ENCODE measurements at places on chromosomes 1 and 21. TPM values are rescaled to one million over a fixed set of nuclear protein-coding genes. Genes with fewer than 3 reads are reported as not detected.

Gene OR2L3
- not detected for polyA plus RNA-seq

Gene KAZN
- polyA plus RNA-seq = 7.2 TPM

Gene STIL
- 0.53 TPM for polyA plus RNA-seq

Gene CNTN2
- polyA plus RNA-seq = 0.67 TPM

Gene NOS1AP
- 0.92 TPM for polyA plus RNA-seq

Gene FAM131C
- polyA plus RNA-seq = 0.30 TPM

Gene OLFML3
- polyA plus RNA-seq = 144 TPM

Gene TCHHL1
- polyA plus RNA-seq = not detected

Gene KIF21B
- 1.0 TPM for polyA plus RNA-seq

Gene OR2T2
- not detected for polyA plus RNA-seq

DNA sequence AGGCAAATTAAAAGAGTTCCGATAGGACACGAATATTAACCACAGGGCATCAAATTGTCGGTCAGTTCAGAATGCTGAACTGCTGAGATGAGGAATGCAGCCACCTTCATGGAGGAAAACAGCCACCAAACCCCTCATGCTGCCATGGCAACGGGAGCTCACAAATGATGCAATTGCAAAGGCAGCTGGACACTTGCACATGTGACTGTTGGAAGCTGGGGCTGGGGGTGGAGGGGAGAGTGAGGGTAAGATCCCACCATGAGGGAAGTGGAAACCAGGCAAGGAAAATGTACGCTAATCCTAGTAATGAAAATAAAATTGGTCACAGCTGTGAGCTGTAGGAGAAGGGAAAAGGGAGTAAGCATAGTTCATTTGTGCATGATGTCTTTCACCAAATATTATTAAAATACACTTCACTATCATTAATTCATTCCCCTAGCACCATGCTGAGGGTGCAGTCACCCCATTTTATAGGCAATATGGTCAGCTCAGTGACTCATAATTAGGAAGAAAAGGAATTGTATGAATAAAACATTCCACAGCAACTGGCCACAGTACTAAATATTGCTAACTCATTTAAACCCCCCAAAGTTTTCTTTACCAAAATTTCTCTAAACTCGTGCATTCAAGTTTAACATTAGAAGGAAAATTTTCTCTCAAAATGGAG, 15.3 kb downstream of the BECN2 start:
- DNase-seq = no peak

DNA sequence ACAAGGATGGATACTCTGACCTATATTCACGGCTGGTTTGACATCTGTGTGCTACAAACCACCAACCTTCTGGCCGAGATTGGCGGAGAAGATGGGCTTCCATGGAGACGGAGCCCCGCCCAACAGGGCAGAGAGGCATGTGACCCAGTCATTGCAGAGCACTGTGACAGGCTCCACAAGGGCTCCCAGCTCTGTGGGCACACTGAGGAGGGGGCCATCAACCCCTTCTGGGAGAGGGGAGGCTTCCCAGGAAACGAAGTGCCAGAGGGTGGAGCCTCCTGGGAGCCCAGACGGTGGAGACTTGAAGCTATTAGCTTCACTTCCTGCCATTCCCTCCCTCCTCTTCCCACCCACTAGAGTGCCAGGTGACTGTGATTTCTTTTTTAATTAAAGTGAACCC, 71.6 kb upstream of the IFFO2 start:
- DNase-seq = no peak

- DNase-seq = no peak
Measured at GRCh38 chr1:244074559-244075171, 23.6 kb downstream of the ZBTB18 start.

- DNase-seq = no peak
Measured at GRCh38 chr1:68307378-68307787, 75.1 kb upstream of the WLS start.

DNA sequence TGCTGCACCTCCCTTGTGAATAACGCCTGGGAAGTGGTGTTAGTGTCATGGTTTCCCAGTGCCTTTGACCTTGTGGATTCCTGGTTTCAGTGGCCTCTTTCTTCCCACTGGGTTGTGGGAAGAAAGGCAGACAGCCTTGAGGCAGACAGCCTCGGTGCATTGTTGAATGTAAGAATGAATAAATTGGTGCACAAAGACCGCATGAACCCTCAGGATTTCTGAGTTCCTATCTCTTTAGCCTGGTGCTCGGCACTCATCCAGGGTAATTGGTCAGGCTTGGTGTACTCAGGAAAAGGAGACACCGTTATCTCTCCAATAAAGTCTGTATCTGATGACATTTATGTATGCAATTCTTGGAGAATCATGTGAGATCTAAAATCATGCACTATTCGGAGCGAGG, 5.1 kb downstream of the ZNF362 start:
- no peak for DNase-seq

GRCh38 chr1:29876441-29876840, 640.1 kb downstream of the PTPRU start:
- DNase-seq = no peak

- DNase-seq = no peak
Measured at GRCh38 chr1:105005594-105006195, 1256.0 kb downstream of the AMY1C start.

DNA sequence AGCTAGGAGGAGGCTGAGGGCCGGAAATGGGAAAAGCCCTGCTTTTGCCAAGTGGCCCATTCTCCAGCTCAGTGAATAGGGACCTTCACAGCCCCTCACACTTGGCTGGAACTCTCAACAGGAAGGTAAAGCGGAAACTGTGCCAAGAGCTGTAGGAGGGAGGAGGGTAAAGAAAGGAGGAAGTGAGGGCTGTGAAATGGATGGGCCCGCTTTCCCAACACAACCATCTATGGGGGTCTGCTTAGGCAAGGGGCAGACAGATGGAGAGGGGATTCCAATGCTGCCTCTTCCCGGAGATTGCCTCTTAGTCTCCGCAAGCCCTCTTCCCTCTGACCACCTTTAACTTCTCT, 5.2 kb downstream of the INKA2 start:
- DNase-seq = no peak

GRCh38 chr1:87956072-87956471, 627.4 kb downstream of the LMO4 start:
- DNase-seq = no peak

GRCh38 chr1:200666309-200666708, 3.4 kb downstream of the DDX59 start:
- no peak for DNase-seq

DNA sequence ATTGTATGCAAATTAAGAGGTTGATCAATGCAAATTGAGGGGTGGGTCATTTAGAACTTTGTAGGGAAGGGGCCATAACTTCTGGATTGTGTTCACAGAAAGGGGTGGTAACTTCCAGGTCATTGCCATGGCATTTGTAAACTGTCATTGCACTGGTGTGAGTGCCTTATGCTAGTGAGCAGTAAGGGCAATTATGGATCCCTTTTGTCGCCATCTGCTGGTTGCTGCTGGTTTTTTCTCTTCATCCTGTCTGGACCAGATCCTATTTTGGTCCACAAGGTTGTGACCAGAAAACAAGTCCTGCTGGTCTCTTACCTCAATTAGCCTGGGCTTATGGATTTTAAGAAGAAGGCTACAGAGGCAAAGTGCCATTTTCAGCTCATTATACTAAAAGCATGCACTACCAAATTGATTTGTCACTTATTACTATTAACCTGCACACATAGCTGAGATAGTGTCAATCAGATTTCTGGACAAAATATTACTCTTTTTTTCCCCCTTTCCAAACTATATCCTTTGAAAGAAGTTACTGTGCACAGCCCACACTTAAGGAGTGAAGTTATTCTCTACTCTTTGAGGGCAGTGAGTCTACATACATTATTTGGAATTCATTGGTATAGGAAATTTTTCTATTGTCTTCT, 196.2 kb downstream of the ZC3H11B start:
- DNase-seq = no peak

DNA sequence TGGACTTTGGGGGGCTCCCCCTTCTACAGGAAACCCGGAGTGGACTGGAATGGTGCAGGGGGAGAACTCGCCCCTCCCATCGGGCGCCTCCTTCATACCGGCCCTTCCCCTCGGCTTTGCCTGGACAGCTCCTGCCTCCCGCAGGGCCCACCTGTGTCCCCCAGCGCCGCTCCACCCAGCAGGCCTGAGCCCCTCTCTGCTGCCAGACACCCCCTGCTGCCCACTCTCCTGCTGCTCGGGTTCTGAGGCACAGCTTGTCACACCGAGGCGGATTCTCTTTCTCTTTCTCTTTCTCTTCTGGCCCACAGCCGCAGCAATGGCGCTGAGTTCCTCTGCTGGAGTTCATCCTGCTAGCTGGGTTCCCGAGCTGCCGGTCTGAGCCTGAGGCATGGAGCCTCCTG, at the start of gene TNFRSF14:
Gene TNFRSF14 (plus strand): TSS at position 95 of the 401 bp plus-strand sequence. CDS start 294 bp downstream, at position 389.
- DNase-seq = no peak

DNA sequence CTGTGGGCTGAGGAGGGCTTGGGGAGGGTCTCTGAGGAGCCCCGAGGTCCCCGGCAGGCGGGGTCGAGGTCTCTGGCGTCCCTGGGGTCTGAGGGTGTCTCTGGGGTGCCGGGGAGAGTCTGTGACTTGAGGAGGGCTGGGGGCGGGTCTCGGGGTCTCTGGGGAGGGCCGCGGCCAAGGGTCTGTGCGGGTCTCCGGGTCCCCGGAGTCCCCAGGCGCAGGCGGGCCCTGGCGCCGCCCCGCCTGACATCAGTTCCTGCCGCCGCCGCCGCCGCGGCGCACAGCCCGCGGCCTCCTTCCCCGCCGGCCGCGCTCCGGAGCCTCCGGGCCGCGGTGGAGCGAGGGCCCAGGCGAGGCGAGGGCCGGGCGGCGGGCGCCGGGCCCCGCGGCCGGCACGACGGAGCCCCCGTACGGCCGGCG, at the start of gene PLEKHM2:
Gene PLEKHM2 (plus strand): TSS at position 279 of the 420 bp plus-strand sequence. CDS start 239 bp downstream, outside the sequence.
- DNase-seq = no peak

- DNase-seq = no peak
Measured at GRCh38 chr1:56992318-56993125, 26.7 kb upstream of the C8B start.

- DNase-seq = no peak
Measured at GRCh38 chr21:16280686-16281091, 550.9 kb downstream of the USP25 start.

- no peak for DNase-seq
Measured at GRCh38 chr21:42461881-42462877, 33.8 kb downstream of the RSPH1 start.

DNA sequence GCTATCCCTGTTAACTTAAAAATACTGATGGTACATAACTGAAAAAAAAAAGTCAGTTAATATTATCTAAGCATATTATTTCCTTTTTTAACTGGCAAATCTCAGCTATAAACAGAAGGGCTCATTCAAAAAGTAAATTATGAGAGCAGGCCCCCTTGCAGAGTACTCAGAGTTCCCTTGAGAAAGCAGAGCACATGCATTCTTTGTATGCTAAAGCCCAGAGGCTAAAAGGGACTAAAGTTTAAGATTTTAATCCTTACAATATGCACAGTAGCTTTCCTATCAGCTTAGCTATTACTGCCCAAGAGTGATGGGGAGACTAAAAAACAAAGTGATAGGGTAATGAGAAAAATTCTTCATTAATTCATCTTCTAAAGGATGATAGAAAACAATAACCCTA, 18.5 kb downstream of the SLC16A1 start:
- DNase-seq = no peak

- no peak for DNase-seq
Measured at GRCh38 chr1:88783145-88783544, 99.1 kb downstream of the PKN2 start.

DNA sequence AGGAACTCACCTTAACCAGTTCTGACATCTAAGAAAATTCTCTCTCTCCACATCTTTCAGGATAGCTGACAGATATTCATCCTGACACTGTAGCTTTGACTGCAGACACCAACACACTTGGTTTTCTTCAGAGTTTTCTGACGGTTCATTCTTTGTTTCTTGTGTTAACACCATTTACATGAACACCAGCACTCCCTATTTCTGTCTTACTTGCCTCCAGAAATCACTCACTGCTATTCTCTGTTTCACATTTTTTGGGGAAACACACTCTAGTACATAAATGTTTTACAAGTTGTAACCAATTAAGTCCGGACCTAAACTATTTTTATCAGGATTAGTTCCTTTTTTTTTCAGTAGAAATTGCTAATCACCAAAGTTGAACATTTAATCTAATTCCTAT, 15.4 kb downstream of the FLVCR1 start:
- no peak for DNase-seq

- no peak for DNase-seq
Measured at GRCh38 chr1:100188617-100189016, 10.6 kb upstream of the LRRC39 start.

DNA sequence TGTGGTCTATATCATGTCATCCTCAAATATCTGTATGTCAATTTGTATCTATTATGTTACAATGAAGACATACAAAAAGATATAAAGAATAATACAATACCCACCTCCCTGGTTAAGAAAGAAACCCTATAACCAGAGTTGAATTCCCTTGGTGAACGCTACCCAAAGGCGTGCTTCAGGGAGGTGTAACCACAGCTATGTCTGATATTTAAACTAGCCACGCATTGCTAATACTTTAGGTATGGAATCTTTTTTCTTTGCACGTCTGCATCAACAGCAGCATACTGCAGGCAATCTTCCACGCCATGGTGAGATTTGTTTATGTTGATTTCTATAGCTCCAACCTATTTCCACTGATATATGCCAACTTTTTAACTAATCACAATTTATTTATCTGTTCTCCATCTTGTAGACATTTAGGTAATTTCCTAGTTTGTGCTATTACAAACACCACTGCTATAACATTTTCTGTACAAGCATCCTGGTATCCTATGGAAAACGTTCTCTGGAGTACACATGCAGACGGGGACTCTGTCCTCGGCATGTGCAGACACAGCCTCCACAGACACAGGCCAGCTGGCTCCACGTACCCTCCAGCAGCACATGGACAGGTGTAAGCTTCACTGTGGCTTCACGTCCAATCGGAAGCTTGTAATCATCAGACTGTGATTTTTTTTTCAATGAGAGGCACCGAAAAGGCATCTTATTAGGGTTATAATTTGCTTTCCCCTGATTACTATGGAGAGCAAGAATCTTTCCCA, 58.5 kb downstream of the HSF2BP start:
- no peak for DNase-seq

GRCh38 chr1:223873044-223873443, 27.3 kb upstream of the TP53BP2 start:
- DNase-seq = no peak

DNA sequence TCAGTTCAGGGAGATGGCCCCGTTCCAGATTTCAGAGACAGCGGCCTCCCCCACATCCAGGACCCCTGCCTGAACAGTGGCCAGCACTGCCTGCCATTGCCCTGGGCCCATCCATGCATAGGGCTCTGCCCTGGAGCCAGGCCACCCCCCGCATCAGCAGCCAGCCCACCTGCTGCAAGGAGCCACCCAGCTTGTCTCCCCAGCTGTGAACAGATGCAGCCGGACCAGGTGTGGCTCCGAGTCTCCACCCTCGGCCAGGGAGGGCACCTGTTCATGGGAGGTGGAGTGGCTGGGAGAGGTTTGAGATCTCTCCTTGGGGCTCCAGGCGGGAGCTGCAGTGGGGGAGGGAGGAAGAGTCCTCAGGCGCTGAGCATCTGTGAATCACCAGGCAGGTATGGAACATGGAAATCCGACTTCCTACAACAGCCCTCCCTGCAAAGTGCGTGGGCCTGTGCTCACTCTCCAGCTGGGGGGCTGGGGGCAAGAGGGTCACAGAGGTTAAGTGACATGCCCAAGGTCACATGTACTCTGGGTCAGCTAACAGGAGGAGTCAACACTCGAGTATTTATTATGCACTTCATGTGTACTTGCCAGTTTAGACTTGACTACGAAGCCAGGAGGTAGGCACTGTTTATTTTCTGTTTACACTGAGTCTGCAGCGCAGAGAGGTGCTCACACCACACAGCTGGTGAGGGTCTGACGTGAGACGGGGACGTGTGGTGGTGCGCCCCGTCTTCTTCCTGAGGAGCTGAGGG, 4.8 kb upstream of the HES5 start:
- DNase-seq = no peak

GRCh38 chr21:27681038-27681437, 714.1 kb upstream of the ADAMTS5 start:
- DNase-seq = no peak

GRCh38 chr1:167927046-167927754, 9.3 kb upstream of the DCAF6 start:
- DNase-seq = no peak
